Activated CD4-positive, alpha-beta T cell treated with anti-CD3 and anti-CD28 coated beads, Interleukin-2, amount 50 U/mL, for 4 hours (primary cell): ENCODE measurements at places on chromosomes 2 and 18.

- DNase-seq, result peak; percentile 0
Measured at GRCh38 chr18:24271381-24272228, 126.0 kb downstream of the OSBPL1A start.

DNA sequence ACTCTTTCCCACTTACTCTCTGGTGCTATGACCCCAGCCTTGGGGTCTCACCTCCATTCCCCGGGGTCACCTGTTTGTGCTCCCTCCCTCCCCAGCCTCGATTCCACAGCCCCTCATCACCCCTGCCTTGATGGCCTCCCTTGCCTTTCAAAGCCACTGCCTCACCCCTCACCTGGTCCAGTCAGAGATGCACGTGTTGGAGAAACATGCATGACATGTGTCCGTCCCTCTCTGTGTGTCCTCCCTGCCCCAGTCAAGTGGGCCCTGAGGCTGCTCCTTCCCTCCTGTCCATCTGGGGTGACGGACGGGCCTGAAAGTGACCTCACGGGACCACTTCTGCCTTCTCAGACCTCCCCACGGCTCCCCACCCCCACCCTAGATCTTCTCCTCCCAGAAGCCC lies 82.3 kb upstream of the TWIST2 start:
- DNase-seq, result no peak

- DNase-seq, result no peak
Measured at GRCh38 chr2:48548840-48549239, 18.9 kb downstream of the STON1 start.

DNA sequence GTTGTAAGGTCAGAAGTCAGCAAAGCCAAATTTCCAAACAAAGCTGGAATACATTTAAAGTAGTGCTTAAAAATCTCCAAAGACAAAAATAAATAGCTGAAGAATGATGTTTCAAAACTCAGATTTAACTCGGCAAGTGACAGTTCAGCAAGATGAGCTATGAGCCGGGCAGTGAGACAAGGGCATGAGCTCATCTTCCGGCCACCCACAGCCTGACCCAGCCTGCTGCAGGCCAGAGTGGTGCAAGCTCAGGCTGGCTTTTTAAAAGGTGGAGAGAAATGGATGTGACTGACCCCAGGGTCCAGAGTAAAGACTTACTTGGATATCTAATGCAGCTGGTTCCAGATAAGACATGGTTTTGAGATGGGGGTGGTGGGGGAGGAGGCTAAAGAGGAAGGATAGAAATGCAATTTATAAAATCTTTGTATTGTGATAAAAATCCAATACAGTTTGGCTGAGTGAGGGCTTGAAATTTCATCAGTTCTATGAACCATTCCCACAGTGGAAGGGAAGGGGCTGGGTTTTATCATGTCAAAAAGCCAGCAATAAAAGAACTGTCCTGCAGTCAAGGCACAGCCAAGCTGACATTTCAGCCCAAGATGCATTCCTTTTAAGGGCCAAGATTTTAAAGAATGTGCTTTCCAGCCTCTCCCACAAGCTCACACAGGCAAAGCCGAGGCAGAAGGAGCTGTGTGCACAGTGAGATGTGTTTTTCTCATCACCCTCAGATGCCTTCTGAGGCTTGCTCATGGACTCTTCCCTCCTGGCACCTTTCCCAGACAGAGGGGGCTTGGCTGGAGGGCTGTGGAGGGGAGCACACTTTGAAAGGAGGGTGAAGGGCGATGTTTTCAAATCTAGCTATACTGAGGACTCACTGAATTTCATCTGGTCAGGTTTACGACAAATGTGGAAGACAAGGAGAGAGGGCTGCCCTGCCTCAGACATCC lies 97.9 kb upstream of the KLHL29 start:
- no peak for DNase-seq

DNA sequence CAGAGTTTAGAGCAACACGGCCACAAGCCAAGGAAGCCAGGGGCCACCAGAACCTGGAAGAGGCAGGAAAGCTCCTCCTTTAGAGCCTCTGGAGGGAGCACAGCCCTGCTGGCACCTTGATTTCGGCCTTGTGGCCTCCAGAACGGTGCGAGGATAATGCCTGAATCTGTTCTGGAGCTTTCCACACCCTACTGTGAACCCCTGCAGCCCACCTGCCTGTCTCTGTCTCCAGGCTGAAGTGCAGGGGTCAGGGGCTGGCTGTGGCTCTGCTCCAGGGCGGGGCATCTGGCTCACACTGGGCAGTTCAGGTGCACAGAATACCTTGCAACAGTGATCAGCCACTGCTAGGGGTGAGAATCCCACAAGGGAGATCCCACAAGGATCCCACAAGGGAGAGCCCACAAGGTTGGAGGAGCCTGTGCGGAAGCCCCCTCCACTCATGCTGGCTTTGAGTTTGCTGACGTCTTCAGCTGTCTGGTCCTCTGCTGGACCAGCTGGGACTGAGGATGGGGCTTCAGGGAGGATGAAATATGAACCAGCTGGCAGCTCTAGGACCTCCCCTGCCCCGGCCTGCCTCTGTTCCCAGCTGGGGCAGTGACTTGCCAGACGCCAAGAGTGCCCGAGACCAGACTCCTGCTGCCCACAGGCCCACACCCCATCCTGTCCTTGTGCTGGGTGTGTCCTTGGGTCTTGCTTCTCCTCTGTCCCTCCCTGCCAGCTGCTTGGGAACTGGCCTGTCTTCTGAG lies 56.4 kb upstream of the OTOS start:
- DNase-seq, result no peak

DNA sequence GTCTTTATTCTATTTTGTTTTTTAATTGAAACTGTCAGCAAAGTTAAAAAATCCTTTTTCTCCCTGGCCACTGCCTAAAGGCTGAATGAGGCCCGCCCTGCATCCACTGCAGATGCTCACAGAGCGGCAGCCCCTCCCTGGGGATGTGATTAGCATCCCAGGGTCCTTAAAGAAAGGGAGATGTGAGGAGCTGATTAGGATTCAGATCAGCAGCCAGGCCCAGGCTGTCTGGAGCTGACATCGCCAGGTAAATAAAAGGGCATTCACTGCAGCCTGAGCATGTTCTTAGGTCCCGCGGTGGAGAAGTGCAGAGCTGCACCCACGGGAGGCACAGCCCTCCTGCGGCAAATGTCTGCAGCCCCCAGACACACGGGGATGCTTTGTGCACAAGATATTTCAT lies 83.8 kb downstream of the LONRF2 start:
- no peak for DNase-seq

DNA sequence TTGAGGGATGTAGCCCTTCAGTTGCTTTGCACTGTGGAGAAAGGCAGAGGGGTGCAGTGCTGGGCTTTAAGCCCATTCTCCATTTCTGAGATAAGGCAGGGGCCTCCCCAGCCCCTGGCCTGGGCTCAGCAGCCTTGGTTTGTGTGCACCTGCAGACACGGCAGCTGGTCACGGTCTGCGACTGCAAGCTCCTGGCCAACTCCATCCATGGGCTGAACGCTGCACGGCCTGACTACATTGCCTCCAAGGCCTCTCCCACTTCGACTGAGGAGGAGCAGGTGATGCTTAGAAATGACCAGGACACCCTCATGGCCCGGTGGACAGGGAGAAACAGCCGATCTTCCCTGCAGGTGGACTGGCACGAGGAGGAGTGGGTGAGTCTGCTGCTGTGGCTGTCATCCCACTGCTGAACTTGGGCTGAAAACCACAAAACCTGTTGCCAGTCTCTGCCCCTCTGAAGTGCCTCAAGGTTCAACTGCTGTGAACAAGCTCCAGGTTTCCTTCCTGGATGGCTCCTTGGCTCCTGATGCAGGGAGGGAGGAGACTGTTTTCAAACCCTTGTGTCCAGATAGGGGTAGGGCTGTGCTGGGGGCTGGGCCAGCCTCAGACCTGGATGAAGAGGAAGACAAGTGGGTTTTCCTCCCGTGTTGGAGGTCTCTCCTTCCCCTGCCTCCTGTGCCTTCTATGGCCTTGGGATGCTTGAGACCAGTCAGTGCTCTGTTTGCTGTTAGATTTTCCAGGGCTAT lies 54.0 kb downstream of the COA5 start:
- DNase-seq, result no peak

DNA sequence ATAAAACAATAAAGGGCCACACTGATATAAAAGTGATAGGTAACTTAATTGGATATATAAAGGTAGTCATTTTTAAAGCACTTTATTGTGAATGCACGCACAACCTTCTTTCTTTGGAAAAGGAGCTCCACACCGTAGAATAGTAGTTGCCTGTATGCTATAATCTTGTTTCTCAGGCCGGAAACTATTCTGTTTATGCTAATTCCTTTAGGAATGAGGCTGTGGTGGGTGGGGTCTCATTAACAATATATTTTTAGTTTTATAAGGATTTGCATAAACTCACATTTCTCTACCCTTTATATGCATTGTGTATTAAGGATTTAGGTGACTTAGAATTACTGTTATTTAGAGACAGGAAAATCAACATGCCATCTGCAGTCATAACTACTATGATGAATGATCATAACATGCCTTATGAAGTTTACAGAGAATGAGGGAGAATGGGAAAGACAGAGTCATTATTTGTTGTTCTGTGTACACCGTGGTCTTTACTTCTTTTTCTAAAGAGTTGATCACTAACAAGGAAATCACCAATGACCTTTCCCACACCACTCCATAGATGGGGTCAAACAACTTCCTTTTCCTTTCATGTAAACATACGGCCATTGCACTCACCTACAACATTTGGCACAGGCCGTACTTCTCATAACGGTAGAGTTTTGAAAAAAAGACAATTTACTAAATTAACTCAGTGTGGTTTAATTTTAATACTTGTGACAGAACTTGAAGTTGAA lies 84.5 kb downstream of the PIEZO2 start:
- DNase-seq, result no peak

DNA sequence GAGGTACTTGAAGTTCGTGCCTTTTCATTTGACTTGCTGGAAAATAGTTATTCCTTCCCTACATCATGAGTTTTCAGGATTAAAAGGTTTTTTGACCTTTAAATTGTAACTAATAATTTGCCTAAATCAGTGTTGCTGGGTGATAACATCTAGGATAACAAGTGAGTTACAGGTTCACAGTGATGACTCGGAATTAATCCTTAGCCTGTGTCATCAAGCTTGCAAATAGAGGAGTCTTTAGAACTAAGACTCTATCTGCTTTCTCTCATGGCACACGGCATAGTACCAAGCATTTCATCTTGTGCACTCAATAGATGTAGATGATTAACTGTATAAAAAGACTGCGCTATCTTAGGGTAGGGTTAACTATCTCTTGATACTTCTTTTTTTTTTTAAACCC lies 79.5 kb downstream of the CAMKMT start:
- no peak for DNase-seq

DNA sequence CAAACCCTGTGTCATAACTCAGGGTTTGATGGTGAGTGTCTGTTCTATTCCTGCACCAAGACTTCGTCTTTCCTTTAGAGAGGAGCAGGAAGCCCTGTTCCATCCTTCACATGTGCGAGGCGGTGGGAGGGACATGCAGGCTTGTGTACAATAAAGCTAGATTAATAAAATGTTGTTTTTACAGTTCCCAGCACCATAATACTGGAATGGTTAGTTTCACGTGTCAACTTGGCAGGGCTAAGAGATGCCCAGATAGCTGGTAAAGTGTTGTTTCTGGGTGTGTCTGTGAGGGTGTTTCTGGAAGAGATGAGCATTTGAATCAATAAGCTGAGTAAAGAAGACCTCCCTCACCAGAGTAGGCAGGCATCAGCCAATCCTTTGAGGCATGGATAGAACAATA lies 48.8 kb upstream of the NPAS2 start:
- no peak for DNase-seq

DNA sequence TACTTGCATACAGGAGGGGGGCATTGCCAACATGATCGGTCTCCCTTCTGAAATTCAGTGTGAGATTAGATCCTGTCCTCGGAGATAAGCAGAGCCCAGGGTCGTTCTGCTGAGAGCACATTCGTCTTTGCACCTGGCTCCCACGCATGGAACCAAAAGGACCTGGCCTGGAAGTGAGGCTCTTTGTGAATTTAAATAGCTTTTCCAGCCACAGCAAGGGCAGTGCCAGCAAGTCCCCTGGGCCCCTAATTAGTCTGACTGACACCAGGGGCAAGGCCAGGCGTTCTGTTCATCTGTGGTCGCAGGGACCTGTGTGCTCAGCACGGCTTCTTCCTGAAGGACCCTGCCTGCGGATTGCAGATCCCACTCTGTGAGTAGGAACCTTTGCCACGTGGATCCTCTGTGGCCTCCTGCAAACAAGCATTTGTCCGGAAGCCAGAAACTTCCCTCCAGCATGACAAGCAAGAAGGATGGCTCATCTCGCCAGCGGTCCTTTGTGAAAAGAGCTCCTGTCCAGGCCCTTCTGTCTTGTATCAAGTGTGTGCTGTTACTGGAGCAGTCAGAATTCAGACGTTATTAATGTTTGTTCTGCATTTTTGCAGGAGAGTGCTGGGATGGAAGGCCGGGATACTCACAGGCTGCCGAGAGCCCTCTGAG lies 128.7 kb downstream of the TPO start:
- DNase-seq, result no peak

- no peak for DNase-seq
Measured at GRCh38 chr2:64793701-64794100, 140.0 kb upstream of the SERTAD2 start.
